EH (cell line): ENCODE measurements at places on chromosomes 6 and 20.

GRCh38 chr20:61599061-61599531 is 347.0 kb downstream of the CDH4 start:
- no peak for DNase-seq

- no peak for DNase-seq
Measured at GRCh38 chr20:3167738-3168078, 5.6 kb downstream of the LZTS3 start.

GRCh38 chr6:87945181-87945580 is 102.5 kb upstream of the SPACA1 start:
- no peak for DNase-seq

DNA sequence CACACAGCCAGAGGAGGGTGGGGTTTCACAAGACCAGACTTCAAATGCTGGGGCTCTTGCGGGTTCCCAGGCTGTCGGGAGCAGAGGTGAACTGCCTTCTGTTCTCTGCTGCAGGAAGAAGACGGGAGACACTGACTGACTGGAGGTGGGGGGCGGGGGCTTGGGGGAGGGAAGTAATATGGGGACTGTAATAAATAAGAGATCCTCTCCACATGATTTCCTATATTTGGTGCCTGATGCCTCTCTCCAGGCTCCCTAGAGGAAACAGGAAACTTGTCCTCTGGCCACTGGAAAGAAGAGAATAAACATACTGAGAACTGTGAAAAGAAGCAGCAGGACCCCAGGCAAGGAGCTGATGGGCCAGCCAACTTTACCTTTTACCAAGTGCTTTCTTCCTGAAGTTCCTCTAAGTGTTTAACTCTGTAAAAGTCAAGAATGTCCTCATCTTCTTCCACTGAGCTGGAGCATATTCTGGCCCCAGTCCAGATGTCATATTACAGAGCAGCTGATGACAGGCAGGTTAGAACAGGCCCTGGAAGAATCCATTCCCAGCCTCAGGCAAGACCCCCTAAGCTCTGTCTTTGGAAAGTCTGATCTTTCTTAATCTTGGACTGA is 33.2 kb upstream of the ADGRF5 start:
- peak; percentile 3 for DNase-seq

DNA sequence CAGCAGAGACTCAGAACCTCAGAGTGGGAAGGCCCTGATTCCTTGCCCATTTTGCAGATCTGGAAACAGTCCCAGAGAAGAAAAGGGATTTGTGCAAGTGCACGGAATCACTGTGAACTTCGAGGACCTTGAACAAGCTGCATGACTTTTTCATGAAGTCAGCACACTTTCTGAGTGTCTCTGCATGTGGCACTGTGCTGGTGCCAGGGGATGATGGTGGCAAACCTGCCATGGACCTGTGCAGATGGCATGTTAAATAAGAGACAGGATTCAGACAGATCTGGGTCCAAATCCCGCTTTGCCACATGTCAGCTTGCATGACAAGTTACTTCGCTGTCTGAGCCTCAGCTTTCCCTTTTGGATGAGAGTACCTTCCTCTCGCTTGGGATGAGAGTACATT is 26.8 kb downstream of the ZNF831 start:
- no peak for DNase-seq

- DNase-seq, result no peak
Measured at GRCh38 chr6:133947302-133947900, 5.6 kb upstream of the TBPL1 start.

DNA sequence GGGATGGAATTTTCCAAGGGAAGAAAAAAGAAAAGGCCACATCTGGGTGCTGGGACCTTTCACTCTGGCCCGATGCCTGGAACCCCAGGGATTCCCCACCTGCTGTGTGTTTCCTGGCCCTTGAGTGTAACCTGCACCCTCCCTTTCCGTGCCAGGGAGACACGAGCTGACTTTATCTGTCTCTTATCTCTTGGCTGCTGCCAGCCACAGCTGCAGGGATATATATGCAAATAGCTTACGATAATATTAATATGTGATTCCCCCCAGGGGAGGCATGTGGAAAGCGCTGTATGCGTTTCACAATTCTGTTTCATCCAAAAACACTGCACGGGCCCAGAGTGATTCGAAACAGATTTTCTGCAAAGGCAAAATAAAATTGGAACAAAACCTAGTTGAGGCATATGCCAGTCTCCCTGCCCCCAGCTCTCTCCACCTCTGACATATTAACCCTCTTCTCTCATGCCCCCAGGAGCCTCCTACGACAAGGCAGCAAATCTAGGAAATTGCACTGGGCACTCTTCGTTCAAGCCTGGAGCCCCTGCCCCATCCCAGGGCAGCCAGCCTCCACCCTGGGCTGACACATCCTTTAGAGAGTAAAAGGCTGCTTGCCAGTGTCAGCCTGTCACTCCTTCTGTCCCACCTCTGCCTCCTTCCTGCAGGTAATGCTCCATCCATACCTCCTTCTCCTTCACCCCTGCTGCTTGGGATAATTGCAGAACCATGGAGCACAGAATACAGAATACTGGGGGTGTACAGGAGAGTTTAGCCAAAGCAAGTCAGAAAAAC is 1.3 kb downstream of the RIPOR3 start:
- peak; percentile 25 for DNase-seq

GRCh38 chr20:24681634-24682495 is 212.4 kb downstream of the SYNDIG1 start:
- DNase-seq, result no peak

GRCh38 chr20:36833275-36834020 is 42.5 kb upstream of the TLDC2 start:
- no peak for DNase-seq
